ENCODE measurements at places on chromosomes 12 and 14.

- DNase-seq = no peak
These were observed 121.5 kb downstream of the GCH1 start for GRCh38 chr14:54781080-54781479.

DNA sequence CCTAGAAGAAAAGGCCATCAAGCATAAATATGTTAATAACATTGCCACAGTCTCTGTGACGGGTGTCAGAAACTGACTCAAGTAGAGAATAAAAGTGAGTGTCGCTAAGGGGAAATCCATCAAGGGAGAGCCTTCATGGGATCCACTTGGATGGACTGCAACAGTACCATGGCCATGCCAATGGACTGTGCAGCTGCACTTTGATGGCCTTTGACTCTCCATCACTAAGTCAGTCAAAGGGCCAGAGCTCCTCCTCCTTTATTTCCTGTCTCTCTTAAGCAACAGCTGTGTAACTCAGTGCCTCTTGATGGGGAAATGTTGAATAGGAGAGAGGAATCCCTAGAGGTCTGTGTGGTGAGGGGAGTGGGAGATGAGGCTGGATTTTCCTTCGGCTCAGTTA, 335.2 kb downstream of the BMP4 start:
- no peak for DNase-seq

DNA sequence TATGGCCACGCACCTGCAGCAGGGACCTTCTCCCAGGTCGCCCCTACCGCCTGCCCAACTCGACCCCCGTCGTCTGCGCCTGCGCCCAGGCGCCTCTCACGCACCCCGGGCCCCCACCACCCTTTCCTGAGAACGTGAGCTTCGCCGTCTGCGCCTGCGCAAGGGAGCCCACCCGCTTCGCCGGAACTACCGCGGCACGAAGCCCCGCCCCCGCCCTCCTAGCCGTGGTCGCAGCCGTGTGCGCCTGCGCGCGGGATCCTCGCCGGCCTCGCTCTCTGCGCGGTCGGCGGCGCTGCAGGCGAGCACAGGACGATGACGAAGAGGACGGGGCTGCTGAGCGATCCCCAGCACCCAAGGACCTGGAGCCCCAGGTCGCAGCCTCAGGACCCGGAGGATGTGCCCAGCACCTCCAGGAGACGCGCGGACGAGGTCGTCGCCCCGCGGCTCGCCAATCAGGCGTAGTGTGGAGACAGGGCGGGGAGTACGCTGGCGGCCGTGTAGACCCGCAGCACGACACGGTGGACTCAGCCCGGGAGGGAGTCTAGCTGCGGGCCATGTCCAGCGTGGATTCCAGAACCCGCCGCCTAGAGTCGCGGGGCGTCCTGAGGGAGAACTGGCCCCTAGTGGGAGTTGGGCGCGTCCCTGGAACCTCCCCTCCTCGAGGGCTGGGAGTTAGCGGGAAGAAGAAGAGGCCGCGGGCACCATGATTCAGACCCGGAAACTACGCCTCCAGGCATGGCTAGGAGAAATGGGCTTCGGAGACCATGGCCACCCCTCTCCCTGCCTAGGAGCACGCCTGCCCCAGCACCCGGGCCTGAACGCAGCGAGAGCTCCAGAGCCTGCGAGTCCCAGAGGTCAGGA, 1120.8 kb upstream of the TMEM132C start:
- peak; percentile 14 for DNase-seq

DNA sequence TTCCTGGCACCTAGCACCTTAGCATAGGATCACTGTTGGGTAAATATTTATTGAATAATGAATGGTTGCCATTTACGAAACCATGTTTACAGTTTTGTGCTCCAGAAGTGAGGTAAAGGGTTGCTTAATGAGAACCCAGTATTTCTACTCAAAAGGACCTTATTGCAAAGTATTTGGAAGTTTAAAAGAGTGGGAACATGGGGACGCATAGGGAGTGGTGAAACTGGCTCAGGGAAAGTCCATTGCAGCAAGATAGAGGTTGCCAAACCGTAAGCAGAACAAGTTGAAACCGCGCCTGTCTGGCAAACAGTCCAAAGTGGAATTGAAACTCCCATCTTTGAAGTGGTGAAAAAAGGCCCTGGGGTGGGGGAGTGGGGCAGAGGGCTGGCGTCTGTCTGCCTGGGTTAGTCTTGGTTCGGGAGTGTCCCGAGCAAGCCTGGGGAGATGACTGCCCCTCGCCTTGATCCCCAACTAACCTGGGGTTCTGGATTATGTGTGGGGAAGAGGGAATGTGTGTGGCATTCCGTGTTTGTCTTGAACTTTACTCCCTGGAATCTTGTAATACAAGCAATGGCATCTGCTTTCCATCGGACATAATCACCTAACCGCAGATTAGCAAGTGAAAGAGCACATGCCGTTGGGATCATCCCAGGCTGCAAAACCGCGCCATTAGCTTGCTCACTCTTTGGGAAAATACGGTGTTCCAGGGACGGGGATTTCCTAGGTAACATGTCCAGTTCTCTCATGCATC, 7.2 kb downstream of the ALDH2 start:
- DNase-seq = no peak

DNA sequence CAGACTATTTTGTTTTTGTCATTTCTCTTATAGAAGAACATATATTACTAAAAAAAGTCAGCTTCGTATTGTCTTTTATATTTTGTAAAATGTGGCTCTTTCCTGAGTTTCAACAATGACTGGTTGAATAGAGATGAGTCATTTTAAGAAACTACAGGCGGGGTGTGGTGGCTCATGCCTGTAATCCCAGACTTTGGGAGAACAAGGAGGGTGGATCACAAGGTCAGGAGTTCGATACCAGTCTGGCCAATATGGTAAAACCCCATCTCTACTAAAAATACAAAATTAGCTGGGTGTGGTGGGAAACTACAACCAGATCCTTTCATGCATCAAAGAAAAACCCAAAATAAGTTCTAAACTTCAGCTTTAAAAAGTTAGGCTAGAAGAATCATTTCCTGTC, 28.8 kb downstream of the HECTD4 start:
- no peak for DNase-seq

DNA sequence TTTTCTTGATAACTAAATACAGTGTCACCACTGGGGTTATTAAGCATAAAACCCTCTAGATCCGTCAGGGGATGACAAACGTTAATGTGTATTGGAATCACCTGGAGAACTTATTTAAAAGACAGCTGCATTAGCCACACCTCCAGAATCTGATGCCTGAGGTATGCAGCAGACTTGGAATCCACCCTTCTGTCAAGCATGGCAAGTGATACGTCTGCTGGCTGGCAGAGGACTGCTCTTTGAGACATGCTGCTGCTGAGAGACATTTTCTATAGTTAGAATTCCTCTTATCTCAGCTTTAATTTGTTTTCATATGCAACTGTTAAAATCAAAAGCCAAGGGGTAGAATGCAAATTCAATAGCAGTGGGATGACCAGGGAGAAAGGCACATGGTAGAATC, 496.3 kb downstream of the NELL2 start:
- DNase-seq = no peak

GRCh38 chr14:102277874-102278630, 26.9 kb downstream of the MOK start:
- DNase-seq = no peak

- no peak for DNase-seq
These were observed 1.3 kb downstream of the ASCL1 start for GRCh38 chr12:102958830-102959176.

GRCh38 chr12:3750616-3751015, 2.3 kb downstream of the CRACR2A start:
- no peak for DNase-seq

GRCh38 chr12:85422762-85423161, 142.7 kb downstream of the ALX1 start:
- no peak for DNase-seq

DNA sequence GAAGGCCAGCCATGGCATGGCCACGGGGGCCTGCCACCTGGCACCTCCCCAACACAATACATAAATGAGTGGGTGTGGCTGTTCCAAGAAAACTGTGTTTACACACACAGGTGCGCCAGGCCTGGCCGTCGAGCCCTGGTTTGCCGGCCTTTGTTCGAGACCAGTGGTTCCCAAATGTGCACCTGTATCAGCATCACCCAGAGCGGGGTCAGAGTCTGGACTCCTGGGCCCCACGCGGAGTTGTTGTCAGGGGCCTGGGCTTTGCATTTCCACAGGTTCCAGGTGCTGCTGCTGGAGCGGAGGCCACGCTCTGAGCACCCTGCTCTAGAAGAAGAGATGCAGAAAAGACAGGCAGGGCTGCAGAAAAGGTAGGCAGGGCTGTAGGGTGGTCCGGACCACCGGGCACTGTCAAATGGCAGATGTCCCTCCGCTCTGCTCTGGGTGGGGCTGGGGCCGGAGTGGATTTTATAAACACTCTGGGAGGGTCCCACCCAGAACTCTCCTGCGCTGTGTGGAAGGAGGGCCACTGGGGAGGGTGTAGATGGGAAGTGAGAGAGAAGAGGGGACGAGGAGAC, 4.2 kb upstream of the ASPG start:
- no peak for DNase-seq

GRCh38 chr14:76273346-76273745, 102.6 kb upstream of the ESRRB start:
- no peak for DNase-seq

- DNase-seq = no peak
These were observed 183.1 kb downstream of the TMEM121 start for GRCh38 chr14:105709281-105710118.

- DNase-seq = no peak
These were observed 88.1 kb downstream of the CHST11 start for GRCh38 chr12:104544836-104545235.

DNA sequence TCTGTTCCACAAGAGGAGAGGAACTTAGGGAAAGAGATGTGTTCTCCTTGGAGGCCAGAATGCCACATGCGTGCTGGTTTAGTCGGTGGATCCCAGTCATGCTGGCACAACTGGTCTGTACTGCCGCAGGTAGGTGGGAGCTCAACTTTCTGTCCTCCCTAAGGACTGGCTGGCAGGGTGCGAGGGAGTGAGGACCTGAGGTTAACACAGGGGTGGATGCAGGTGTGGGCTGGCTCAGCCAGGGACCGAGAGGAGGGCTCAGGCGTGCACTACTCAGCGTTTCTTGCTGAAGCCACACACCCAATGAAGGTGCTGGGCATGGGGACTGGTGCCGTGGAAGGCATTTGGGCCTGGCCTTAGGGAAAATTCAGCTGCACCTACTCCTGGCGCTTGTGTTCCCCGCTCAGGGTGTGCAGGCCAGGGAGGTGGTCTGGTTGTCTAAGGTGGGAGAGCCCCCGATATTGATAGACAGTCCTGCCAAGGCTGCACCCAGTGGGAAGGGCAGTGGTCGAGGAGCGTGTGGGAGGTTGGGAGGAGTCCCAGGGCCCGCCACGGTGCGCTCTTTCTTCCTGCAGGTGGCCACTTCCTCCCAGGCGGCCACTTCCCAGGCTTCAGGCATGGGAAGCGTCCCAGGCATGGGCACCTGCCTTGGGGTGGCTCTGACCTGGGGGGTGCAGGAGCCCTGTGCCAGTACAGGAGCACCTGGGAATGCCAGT, 138.4 kb downstream of the ADGRD1 start:
- DNase-seq = no peak

DNA sequence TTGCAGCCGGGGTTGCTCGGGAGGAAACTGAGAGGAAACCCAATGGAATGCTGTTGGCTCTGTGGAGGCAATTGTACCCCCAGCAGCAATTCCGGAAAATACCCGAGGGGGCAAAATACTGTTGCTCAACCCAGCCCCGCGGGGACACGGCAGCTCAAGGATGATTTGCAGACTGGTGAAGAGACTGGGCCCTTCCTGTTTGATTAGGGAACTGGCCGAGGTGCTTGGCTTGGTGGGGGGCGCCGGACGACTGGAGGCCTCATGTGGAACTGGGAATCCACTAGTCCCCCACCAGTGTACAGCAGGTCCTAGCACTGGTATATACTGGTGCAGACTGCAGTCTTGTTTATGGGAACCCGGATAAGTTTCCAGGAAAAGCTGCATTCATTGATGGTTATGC, 10.3 kb upstream of the RNASE12 start:
- no peak for DNase-seq

DNA sequence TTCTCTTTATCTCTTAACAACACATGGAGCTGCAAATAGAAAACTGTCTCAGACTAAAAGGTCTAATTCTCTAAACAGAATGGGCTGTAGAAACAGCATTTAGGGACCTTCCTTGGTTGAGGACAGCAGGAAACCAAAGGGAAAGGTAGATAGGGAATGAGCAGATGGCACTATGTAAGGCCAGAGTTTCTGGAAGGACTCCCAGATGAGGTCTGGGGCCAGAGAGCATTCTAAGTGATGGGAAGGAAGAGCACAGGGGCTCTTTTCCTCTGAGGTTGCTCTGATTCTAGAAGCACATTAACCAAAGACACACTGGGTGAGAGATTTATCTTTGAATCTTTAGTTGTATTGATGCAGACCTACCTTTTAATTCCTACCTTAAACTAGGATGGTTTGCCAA, 79.4 kb downstream of the TPH2 start:
- no peak for DNase-seq

DNA sequence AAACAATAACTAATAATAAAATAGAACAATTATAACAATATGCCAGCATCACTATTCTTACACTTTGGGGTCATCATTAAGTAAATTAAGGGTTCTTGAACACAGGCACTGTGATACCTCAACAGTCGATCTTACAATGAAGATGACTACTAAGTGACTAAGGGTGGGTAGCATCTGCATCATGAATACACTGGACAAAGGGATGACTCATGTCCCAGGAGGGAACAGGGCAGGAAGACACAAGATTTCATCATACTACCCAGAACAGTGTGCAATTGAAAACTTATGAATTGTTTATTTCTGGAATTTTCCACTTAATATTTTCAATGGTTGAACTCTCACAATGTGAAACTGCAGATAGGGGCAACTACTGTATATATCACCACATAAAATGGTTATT, 19.7 kb downstream of the TSPAN19 start:
- DNase-seq = no peak

DNA sequence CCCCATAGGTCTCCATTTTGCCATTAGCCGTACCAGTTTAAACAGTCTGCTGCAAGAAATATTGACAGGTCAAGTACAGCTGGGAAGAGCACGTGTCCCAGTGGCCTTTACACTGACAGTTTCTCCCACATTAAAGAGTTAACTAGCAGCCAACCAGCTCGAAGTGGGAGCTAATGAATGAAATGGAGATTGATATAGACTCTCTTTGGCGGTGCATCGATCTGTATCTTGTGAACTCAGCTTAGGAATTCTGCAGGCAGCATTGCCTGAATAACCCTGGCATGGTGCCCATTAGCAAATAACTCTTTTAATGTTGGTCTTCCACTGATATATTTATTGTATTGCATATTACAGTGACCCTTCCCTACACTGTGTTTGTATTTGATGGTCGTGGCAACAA, 319.4 kb downstream of the EGLN3 start:
- DNase-seq = no peak

DNA sequence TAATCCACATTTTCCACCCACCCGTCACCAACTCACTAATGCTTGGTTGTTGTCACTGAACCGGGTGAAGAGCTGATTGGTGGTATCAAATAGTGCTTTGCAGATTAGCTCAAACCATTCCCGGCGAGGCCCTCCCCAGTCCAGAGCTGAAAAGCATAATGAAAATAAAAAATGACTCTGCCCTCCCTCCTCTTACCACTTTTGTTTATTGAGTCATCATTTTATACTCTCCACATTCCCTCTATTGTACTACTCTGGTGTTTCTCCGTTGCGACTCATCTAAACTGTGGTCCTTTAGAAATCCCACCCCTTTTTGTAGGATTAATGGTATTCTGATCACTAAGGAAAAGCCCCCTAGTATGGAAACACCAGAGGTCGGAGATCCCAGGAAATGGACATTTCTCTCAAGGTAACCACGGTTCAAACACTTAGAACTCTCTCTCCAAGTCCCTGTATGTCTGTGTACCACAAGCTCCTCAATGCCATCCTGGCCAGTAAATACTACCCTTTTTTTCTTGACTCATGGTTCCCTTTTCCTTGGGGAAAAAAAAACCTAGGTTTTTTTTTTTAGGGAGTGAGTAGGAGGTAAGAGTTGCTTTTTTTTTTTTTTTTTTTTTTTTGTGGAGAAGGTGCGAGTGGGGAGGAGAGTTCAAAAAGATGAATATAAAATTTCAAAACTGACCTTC, 42.0 kb downstream of the AREL1 start:
- DNase-seq = no peak

All from thymus (tissue), 14 donors.